Right lobe of liver (tissue), 6 donors: ENCODE measurements at places on chromosomes 12 and 14. TPM values are rescaled to one million over a fixed set of nuclear protein-coding genes. Genes with fewer than 3 reads are reported as not detected.
A peak's percentile ranks its signal among the peaks of the same experiment; 100 is the strongest.

DNA sequence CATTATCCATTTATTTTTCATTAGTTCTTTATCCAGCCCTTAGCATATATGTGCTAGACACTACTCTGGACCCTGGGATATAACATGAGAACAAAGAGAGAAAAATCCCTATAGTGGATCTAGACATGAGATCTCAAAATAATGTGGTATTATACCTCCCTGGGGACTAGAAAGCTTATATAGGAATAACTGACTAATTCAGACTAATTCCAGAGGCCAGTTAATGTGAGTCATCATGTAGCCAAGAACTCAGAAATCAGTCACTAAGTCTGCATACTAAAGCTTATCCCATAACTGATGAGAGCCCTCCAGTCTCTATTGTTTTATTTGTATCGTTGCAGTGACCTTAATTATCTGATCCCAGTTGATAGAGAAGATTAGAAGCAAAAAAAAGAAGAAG lies 267.1 kb upstream of the RGS6 start:
- DNase-seq, result no peak

PTGDR gene
- total RNA-seq, result 0.20 TPM

- no peak for DNase-seq
Observed at GRCh38 chr12:127723251-127723650, 543.7 kb upstream of the TMEM132C start.

GRCh38 chr14:37985826-37986470 lies 221.8 kb upstream of the SSTR1 start:
- DNase-seq, result peak; percentile 49

- DNase-seq, result no peak
Observed at GRCh38 chr12:56518570-56518969, 3.0 kb upstream of the RBMS2 start.

DNA sequence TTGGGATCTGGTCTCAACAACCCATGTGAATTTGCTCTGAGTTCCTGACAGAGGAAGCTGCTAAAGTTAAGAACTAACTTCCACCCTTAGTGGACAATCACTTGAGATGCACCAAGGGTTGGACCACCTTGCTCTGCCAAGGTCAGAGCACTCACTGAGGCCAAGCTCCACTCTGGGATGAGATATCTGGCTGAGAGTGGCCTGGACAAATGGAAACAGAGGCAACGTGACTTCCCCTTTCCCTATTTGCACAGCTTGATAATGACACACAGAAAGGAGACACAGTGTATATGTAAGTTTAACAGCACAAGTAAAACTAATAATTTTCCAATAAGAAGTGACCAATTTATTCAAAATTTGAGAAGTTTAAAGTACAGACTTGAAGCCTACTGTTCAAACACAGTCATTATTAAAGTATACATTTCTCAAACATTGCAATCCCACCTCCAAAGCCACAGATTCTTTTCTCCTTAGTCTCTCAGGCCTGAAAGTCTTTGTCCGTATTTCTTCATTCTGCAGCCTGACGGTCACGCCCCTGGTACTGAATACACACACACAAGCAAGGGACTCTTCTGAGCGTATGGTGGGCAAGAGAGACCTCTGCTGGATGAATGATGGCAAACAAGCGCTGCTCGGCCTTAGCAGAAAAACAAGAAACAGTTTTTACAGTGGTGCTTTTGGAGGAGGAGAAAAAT lies 28.6 kb downstream of the TMEM30B start:
- peak; percentile 65 for DNase-seq

- no peak for DNase-seq
Observed at GRCh38 chr12:65968359-65968758, 144.1 kb downstream of the HMGA2 start.

- no peak for DNase-seq
Observed at GRCh38 chr14:35539969-35540368, 6.0 kb downstream of the INSM2 start.
